Smooth muscle cell of the umbilical artery (primary cell): ENCODE measurements at places on chromosomes 1 and 21. TPM values are rescaled to one million over a fixed set of nuclear protein-coding genes. Genes with fewer than 3 reads are reported as not detected.

The PRAMEF10 gene
- not detected in 2 replicates for total RNA-seq

The SPRR2F gene
- total RNA-seq: not detected in 2 replicates

The CYP4B1 gene
- total RNA-seq: not detected in 2 replicates

The EFNA3 gene
- 1.8 and 2.7 TPM in 2 replicates for total RNA-seq

The CYP4A22 gene
- total RNA-seq: not detected in 2 replicates

The ZYG11A gene
- 0.23 TPM in 1 of 2 replicates, not detected in the other for total RNA-seq

The PRMT6 gene
- 11.9 and 15.4 TPM in 2 replicates for total RNA-seq

The SLFNL1 gene
- total RNA-seq: 0.65 and 0.89 TPM in 2 replicates

The AMY2A gene
- total RNA-seq: not detected in 2 replicates

The ZMYND12 gene
- 0.18 and 0.30 TPM in 2 replicates for total RNA-seq

The PDE9A gene
- total RNA-seq: not detected in 2 replicates

The APCS gene
- not detected in 2 replicates for total RNA-seq

The GBP7 gene
- not detected in 2 replicates for total RNA-seq

The ZBTB8A gene
- total RNA-seq: 7.2 and 8.0 TPM in 2 replicates

The SH3BGR gene
- 3.0 and 3.7 TPM in 2 replicates for total RNA-seq

The USP21 gene
- 7.7 and 11.0 TPM in 2 replicates for total RNA-seq

The DMRTA2 gene
- total RNA-seq: under 0.01 and 0.05 TPM in 2 replicates

The IFI44 gene
- 7.8 and 17.2 TPM in 2 replicates for total RNA-seq

The DNAH14 gene
- 26.1 and 27.2 TPM in 2 replicates for total RNA-seq

The NRAS gene
- total RNA-seq: 43.4 and 65.5 TPM in 2 replicates

The S100A7 gene
- not detected in 2 replicates for total RNA-seq
